ENCODE measurements at places on chromosomes 3 and 15. TPM values are rescaled to one million over a fixed set of nuclear protein-coding genes. Genes with fewer than 3 reads are reported as not detected.

ZNF660 gene
- 0.41 TPM for polyA plus RNA-seq

STXBP5L gene
- polyA plus RNA-seq: not detected

CDHR4 gene
- polyA plus RNA-seq: not detected

GORASP1 gene
- polyA plus RNA-seq: 14.8 TPM

MUSTN1 gene
- polyA plus RNA-seq: not detected

CCDC13 gene
- not detected for polyA plus RNA-seq

TRIM71 gene
- not detected for polyA plus RNA-seq

DZIP3 gene
- polyA plus RNA-seq: 14.5 TPM

RARB gene
- 0.07 TPM for polyA plus RNA-seq

- no peak for DNase-seq
Measured at GRCh38 chr15:62253294-62253693, 88.2 kb upstream of the C2CD4B start.

DNA sequence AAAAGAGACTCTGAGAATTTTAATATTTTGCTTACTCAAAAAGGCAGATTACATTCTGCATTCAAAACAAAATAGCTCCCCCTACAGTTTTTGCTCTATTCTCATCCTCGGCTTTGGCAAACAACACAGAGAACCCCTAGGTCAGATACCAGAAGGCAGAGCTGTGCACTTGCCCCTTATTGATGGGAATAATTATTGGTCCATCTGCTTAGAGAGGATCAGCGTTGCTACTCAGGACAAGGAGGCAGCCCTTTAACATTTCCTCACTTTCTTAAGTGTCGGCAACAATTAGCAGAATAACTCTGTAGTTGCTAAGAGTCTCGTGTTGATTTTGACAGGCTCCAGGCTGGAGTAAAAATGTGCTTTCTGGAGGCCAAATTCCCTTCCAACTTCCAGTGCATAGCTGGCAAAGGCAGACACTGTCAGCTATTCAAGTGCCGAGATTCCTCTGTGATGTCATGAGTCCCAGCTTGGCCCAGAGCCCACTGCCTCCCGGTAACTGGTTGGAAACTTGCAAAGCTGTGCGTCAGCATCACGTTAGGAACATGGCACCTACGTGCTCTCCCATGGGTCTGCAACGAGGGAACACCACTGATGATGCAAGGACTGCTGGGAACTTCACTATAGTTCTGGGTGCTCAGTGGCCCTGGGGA lies 482.7 kb upstream of the ADAMTS9 start:
- DNase-seq: no peak

GRCh38 chr3:176147251-176147650 lies 1050.0 kb downstream of the TBL1XR1 start:
- no peak for DNase-seq

DNA sequence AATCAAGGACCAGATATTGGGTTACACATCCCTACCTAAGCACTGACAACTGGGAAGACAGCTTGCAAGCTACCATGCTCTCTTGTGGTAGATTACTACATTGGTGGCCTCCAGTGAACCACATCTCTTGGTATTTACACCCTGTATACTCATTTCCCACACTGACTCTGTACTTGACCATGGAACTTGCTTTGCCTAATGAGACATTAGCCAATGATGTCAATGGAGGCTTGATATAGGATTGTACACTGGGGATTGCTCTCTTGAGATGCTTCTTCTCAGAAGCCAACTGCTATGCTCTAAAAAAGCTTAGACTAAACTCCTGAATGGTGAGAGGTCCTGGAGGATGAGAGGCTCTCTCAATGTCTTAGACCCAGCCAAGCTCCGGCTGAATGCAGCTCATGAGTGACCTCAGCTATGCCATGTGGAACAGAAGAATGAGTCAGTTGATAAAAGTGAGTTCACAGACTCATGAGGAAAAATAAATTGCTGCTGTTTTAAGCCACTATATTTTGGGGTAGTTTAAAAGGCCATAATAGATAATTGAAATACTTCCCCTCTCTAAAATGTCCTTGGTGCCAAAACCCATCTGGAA lies 61.5 kb upstream of the GALNT15 start:
- no peak for DNase-seq

DNA sequence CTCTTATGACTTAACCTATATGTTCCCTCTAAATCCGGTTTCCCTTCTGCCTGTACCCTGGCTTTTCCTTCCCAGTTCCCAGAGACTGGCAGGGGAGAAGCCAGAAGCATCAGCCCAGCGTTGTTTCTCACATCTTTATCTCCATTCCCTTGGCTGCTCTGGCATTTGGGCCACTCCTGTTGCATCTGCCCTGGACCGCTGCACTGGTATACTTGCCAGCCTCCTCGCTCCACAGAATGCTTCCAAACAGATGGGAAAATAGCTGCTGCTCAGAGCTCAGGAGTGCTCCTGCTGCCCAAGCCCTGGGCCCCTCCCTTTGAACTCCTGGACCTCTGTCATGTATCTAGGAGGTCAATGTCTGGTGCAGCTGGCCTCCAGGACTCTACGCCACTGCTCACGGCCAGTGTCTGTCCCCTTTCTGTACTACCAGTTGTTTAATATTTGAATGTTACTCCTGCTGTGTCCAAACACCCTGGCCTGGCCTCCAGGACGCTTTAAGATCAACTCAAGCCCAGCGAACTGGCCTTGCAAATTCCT lies 6.8 kb downstream of the SPINT1 start:
- DNase-seq: no peak

GRCh38 chr3:158920371-158920770 lies 118.5 kb downstream of the MFSD1 start:
- no peak for DNase-seq

DNA sequence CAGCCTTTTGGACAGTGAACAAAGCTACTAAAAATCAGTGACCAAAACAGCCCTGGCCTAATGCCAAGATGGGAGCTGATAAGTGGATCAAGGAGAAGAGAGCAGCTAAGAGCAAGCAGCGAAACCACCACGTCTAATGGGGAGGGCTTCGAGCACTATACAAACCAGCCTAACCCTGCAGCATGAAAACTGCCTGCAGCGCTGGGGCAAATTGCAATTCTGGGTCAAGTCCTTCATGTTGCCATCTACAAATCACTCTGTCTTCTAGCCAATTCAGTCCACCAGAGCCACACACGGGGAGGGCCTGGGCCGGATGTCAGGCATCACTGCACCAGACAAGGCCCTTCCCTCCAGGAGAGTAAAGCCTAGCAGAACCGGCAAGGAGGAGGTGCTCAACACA lies 30.5 kb upstream of the SPATA12 start:
- no peak for DNase-seq

DNA sequence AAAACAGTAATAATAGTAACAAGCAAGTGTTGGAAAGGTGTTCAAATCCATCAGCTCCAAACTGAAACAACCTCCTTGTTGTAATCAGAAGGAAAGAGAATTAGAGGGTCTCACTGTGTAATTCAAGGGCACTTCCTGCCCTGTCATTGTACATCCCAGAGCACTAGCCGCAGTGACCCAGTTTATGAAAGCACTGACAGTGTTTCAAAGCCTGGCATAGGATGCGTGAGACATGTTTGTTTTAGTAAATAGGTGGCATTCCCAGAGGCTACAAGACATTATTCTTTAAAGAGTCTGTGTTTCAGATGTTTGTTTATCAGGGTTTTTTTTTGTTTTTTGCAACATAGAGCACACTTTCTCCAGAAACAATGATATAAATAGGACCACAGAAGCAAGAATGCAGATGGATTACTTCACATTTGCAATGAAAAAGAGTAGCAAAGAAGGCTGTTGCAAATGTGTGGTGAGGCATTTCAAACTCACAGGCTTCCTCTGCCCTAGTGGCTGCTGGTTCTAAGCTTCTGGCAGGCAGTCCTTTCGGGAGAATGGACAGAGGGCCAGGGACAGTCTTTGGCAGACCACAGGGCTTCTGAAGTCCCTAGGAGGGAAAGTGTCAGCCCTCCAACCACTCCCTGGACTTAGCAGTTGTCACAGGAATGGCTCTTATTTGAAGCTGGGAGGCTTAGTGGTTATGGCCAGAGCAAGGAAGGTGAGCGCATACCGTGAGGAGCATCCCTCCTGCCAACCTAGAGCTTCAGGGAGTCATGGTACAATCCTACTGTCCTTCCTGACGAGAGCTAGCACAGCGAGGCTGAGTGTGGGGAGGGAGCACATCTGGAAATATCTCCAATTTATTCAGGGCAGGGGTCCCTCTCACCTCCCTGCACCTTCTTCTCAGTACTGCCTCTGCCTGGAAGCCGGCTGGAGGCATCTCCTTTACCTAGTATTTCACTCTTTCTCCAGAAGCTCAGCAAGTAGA lies 31.4 kb upstream of the TIPARP start:
- no peak for DNase-seq

GRCh38 chr15:67166280-67167009 lies 88.0 kb downstream of the AAGAB start:
- DNase-seq: no peak

- no peak for DNase-seq
Measured at GRCh38 chr15:77251662-77252061, 168.2 kb downstream of the PEAK1 start.

DNA sequence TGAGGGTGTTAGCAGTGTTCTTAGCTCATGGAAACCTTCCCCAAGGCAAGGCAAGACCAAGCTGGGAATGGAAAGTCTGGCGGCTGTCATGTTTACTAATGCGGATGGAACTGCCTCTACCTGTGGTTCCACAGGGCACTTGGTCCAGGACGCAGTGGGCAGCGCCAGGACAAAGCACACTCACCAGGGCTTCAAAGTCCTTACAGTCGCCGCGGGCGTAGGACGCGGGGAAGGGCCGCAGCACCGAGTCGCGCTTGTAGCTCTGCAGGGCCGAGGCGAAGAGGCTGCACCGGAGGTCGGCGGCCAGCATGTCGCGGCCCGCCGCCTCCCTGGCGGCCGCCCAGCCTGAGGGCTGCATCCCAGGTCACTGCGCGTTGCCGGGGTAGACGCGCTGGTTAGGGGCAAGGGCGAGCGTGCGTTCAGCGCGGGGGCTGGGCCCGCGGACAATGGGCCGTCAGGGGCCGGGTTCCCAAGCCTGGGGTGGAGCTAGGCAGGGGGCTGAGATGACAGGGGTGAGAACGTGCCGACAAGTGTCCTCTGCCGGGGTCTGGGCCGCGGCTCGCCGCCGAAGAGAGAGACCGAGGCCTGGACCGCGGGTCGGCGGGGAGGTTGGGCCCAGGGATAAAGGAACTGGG lies 497 bp downstream of the PARP16 start:
- no peak for DNase-seq

DNA sequence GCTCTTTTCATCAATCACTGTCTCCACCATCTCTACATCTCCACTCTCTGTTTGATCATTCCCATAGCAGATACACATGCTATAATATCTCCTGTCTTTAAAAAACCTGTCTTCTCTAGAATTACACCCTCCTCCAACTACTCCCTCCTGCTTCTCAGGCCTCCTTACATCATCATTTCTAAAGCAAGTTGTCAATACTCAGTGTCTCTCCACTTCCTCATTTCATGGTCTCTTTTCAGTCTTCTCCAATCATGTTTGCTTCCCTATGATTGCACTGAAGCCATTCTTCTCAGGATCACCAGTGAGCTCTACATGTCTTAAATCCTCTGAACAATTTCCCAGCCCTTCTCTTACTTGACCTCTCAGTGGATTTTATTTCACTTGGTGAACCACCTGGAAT lies 87.0 kb upstream of the ZNF280D start:
- no peak for DNase-seq

DNA sequence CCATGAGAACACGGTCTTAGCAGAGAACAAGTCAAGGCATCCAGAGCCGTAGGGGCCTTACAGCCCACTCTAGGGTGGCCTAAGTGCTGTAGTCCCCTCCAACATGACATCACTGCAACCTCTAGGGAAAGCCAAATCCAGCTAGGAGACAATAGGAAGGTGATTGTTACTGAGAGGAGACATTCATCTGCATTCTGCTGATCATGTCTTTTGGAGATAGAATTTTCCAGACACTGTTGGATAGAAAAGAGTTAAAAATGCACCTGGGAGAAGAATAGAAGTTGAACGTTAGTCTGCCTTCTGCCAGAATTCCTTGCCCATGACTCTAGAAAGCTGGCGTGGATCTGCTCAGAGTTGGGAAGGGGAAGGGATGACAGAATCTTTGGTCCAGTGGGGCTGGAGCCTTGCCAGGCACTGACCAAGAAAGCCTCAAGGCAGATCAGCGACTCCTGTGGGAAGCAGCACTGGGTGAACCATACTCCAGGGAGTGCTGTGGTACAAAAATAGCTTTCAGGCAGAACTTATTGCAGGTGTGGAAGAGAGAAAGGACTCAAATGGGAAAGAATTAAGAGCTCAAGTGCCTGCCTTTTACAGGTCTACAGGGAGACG lies 44.8 kb upstream of the RAF1 start:
- DNase-seq: no peak

GRCh38 chr3:152097770-152098169 lies 171.0 kb upstream of the MBNL1 start:
- DNase-seq: no peak

- no peak for DNase-seq
Measured at GRCh38 chr15:34753236-34753894, 1.4 kb downstream of the GJD2 start.

- DNase-seq: peak; percentile 31
Measured at GRCh38 chr3:60262546-60262945, 988.7 kb downstream of the FHIT start.

DNA sequence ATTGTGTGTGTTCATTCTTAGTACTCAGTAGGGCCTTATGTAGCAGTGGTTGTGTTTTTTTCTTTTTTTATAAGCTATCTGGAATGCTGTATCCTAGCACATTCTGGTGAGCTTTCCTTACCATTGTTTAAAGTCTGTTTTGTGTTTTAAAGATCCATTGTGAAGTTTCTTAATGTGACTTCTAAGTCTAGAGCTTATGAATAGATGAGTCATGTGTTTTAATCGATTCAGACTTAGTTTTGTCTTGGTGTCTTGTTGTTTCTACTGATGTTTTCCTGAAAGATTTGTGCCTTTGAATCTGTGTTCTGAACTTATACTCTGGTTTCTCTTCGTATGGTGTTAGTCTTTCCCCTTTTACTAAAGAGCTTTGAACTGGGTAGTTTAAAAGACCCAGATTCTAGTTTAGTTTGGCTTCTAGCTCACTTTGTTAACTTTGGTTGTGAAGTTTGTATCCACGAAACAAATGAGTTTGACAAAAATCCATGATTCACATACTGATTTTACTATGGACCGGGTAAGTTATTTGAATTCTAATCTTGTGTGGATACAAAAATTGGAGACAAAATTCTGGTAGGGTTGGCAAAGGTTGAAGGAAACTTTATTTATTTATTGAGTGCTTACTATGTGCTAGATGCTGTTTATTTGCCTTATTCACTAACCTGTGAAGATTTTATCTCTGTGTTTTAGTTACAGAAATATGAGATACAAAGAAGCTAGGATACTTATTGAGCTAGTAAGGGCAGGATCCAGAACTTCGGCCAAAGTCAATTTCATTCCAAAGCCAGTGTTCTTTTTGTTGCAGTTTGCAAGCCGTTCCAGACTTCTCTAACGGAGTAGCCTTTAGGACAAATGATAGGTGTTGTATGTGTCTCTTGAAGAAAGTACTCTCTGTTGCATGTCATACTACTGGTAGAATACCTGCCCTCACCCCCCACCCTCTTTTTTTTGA lies 24.8 kb downstream of the AKAP13 start:
- no peak for DNase-seq

All from naive thymus-derived CD4-positive, alpha-beta T cell (primary cell).